Stimulated activated CD4-positive, alpha-beta T cell treated with anti-CD3 and anti-CD28 coated beads, TNF-alpha, amount 100 ng/mL, for 4 hours (primary cell): ENCODE measurements at places on chromosomes 7 and 10.

DNA sequence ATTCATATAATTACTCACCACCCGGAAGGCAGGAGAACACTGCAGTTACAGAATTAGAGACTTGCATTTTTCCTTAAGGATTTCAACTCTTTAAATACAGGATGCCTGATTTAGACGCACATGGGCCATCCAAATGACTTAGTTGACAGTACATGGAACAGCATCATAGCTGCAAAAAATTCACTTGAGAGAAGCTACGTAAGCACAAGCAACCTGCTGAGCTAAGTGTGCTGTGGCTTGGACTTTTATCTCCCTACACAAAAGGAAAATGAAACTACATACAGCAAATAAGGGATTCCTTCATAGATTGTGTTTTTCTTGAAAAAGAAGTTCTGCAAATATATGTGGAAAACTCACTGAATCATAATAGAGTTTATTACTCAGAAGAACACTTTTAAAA lies 152.6 kb downstream of the POU6F2 start:
- no peak for DNase-seq

GRCh38 chr7:151398446-151399304 lies 11.2 kb downstream of the WDR86 start:
- DNase-seq = no peak

DNA sequence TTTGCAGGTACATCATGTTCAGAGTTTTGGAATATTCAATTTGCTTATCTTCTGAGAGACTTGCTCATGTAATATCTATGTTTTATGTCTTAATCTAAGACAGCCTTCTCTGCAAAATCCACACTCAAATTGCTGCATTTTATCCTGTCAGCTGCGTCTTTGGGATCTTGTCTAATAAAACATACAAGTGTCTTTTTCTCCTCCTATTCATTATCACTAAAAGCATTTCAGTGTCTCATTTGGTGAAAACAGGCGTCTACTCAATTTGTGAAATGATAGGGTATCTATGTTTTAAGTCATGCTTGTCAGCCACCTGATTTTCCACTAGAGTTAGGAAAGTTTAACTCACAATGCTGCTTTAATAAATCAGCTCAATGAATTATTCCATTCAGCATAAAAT lies 112.7 kb upstream of the LRRTM3 start:
- no peak for DNase-seq

DNA sequence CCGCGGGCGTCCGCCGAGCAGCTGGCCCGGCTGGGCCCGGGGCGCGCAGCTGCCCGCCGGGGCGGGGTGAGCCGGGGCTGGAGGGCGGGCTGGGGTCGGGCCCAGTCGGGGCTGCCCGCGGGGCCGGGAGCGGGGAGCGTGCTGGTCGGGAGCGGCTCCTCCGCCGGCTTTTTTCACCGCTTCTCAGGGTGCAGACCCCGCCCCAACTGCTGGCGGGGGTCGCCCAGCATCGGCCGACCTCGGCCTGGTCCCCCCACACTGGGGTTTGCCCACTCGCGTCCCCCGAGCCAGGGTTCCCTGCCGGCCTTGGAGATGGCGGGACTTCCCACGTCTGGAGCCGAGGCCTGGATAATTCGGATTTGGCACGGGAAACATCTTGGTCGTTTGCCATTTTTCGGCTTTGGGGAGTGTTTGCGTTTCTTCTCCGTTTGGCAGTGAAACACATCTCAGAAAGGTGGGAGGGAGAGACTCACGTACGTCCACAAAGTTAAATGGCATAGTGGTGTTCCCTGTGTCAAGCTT lies 432 bp downstream of the TMEM248 start:
- no peak for DNase-seq

DNA sequence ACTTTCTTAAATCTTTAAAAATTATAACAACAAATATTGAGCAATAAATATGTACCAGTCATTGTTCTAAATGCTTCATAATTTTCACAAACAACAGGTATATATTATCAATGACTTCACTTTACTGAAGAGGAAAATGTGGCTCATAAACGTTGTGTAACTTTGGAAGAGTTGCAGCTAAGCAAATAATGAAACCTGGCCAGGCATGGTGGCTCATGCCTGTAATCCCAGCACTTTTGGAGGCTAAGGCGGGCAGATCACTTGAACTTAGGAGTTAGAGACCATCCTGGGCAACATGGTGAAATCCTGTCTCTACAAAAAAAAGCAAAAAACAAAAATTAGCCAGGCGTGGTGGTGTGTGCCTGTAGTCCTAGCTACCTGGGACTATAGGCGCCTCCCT lies 71.9 kb upstream of the AMPH start:
- no peak for DNase-seq
